ENCODE measurements at places on chromosomes 1 and 21.

DNA sequence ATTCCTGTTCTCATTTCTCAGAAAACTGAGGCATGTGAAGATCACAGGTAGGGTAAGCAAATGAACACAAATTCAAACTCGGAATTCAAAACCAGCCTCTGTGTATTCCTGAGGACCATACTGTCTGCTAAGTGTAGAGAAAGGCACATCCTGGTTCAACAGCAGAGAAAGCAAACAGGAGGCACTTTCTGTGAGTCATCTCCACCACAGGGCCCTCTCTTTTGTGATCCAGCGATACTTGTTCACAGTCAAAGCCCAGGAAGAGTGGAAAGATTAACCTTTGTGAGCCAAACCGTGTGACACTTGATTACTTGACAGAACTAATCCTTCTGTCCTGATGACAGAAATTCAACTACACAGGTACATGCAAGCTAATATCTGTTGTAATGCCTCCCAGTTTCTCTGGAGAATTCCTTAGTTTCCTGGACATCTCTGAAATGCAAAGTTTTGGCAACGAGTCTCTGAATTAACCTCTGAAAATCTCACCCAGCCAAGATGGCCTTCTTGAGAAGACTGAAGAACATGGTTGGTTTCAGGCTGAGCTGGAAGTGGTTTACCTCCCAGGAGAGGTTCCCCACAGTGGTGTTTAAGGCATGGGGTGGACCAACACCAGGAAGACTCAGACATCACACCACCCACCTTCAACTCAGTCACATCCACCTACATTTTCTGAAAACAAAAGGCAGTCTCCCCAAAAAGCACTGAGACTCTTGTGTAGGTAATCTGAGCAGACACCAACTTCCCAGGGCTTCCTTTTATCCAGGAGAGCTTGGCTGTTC, 98.2 kb upstream of the ERG start:
- no peak for DNase-seq

DNA sequence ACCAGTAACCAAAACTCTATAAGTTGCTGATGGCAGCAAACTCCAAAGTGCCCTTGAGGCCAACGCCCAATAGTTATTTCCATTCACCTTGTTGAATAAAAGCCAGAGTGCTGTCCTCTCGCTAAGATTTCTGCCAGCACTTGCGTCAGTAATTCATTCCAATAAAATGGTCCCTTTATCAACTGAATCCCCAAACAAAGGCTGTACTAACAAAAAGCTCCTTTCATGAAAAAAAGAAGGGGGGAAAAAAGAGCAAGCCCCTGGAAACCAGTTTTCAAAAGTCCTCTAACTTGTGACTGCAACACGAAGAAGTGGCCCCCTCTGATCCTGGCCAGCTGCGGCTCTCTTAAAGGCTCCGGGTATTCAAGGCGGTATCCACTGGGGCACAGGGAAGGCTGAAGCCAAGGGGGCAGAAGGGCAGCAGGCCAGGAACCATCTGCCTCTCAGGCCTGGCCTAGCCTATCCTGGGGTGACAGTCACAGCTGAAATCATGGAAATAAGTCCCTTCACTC, 55.8 kb upstream of the ZNF326 start:
- DNase-seq = no peak

GRCh38 chr1:112625696-112626095, 6.1 kb downstream of the CAPZA1 start:
- no peak for DNase-seq

- DNase-seq = no peak
Measured at GRCh38 chr1:230240446-230241086, 173.5 kb downstream of the GALNT2 start.

DNA sequence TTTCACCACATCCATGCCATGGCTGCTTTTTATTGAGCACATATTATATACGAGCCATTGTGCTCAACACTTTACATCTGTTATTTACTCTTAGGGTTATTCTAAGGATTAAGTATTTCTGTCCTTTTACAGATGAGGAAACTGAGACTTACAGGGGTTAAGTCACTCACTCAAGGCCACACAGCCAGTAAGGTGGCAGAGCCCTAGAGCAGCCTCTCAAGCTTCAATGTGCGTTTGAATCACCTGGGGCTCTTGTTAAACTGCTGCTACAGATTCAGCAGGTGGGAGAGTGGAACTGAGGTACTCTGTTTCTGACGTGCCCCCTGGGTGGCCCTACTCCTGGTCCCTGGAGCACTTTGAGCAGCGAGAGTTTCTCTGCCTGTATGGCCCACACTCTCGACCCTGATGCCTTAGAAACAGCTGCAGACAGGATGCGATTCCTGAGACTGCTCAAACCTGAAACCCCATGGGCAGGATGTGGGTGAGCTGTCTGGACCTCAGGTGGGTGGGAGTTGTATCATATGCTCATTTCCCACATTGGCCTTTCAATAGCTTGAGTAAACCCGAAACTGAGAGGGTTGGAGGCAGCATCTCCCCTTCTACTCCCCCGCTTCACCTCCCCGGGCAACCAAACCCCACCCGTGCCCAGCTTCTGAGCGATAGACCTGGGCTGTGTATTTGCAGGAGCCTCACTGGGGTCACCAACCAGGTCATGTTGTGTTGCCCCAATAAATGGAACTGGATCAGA, 59.3 kb downstream of the MAN1C1 start:
- DNase-seq = no peak

GRCh38 chr1:199041173-199041914, 402.5 kb downstream of the PTPRC start:
- no peak for DNase-seq
